Stimulated activated CD8-positive, alpha-beta memory T cell treated with anti-CD3 and anti-CD28 coated beads, Interleukin-15, amount 100 ng/mL, for 1 hour (primary cell): ENCODE measurements at places on chromosomes 7 and 10.

- no peak for DNase-seq
These were observed 179.6 kb downstream of the CELF2 start for GRCh38 chr10:11197266-11197712.

DNA sequence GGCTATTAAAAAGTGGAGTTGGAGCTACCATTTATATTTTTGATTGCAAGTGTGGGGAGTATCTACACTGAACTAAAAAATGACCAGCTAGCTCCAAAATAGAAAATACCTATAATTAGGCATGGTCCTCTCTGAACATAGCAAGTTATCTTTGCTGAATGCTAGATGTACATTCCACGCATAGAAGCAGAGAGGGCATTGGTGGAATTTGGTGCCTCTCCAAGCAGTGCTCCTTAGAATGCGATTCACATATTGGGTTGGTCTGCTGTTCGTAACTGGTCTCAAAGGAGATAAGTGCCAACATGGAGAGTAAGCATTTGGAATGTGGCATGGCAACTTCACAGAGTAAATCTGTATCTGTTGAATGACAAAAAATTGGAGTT, 196.2 kb downstream of the PTN start:
- no peak for DNase-seq

GRCh38 chr7:133837224-133837623, 289.9 kb upstream of the LRGUK start:
- DNase-seq, result no peak

DNA sequence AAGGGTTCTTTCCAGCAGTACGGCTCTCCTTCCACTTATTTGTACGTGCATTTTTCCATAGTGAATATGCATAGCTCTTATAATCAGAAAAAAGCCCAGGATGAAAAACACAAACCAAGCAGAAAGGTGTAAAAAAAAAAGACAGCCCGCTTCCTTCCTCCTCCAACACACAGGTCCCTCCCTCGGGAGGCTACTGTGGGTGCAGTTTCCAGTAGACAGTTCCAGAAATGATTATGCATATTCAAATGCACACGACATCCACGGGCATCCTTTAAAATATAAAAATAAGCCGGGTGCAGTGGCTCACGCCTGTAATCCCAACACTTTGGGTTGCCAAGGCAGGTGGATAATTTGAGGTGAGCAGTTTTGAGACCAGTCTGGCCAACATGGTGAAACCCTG, 59.9 kb downstream of the TNRC18 start:
- no peak for DNase-seq

DNA sequence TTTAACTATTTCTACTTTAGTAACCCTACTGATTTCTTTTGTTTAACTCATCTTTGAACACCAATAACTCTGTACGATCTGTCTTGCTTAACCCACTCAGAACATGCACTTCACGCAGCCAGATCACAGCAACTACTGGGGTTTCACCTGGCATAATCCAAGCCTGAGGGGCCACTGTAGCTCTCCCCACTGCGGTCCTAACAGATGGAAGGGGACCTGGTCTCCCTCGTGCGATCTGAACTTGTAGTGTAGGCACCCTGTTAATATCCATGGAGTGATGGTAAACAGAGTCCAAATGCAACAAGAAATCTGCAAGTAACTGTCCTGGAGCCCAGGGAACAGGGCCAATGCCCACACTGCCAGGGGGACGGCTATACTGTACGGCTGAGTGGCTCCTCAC, 45.5 kb downstream of the INSIG1 start:
- no peak for DNase-seq

GRCh38 chr7:158084555-158084954, 503.1 kb downstream of the PTPRN2 start:
- no peak for DNase-seq

GRCh38 chr7:15888090-15888489, 201.6 kb upstream of the MEOX2 start:
- no peak for DNase-seq

DNA sequence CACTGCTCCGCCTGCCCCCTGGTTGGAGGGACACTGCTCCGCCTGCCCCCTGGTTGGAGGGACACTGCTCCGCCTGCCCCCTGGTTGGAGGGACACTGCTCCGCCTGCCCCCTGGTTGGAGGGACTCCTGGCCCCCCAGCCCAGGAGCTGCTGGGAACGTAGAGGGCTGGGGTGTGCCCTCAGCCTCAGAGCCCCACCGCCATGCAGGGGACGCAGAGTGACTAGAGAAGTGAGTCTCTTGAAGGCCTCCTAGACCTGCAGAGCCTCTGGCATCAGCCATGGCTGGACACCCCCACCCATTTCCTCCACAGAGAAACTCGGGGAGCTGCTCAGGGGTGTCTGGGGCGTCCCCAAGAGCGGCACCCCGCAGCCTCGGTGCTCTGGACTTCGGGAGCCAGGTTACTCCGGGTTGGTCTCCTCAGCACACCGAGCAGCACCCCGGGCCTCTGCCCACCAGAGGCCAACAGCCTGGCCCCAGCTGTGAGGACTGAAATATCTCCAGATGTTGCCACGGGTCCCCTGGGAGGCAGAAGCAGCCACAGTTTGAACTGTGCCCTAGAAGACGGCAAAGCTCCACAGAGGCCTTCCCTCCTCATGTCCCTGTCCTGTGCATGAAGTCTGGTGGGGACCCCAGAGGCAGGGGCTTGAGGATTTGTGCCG, 191.9 kb downstream of the ELFN1 start:
- no peak for DNase-seq

GRCh38 chr10:110138197-110138812, 69.1 kb upstream of the MXI1 start:
- no peak for DNase-seq
